ENCODE measurements at places on chromosomes 3 and 15.

- peak; percentile 69 for DNase-seq
These were observed at the start of gene KLHL6 for GRCh38 chr3:183555541-183556081. Gene KLHL6, minus strand, starts transcription at chr3:183555706. Its CDS starts 53 bp downstream, at chr3:183555653.

DNA sequence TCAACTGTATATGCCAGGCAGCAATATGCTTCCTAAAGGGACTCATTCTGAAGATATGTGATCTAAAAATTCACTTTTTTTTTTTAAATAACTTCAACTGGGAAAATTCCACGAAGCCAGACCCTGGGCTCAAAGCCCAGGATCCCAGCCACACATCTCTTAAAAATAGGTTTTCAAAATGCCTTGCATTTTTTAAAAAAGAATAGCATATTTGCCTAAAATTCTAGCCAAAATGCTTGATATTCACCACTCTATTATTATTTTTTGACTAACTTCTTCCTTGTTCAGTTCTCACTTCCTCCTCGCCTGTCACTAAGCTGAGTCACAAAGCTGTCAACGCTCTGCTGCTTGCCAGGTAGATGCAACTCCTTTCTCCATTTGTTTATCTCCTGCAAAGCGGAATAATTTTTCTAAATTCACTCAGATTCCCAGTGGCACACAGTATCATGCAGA, 28.0 kb upstream of the VGLL4 start:
- DNase-seq = no peak

- no peak for DNase-seq
These were observed 106.8 kb downstream of the HHLA2 start for GRCh38 chr3:108403198-108403597.

DNA sequence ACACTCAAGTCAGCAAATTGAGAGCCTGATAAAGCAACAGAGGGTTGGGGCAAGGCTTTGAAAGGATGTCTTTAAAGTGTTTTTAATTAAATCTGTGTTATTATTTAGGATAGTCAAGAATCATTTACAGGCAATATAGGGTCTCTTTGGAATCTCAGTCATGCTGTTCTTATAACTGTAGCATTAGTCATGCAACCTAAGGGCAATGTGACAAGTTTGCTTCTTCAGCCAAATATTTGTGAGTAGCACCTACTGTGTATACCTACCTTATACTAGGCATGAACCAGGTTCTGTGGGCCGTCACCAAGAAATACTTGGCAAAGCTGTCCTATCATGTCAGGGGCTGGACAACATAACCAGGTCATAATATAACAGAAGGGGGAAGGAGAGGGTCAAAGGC, 184.6 kb upstream of the TRIM42 start:
- DNase-seq = no peak

DNA sequence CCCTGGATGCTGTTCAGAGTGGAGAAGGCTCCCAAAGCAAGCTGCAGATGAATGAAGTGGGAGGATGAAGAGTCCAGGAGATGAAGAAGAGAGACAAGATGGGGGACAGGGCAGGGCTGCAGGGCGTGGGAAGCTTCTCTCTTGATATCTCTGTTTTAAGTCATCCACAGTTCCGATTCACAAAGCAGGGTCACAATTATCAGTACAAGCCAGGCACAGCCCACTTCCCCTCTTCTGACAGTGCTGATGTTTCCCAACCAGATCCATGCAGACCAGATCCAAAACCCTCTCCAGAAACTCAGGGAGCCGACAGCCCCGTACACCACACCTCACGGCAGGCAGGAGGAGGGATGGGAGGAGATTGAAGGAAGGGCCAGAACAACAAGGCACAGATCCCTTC, 31.1 kb downstream of the NTRK3 start:
- no peak for DNase-seq

DNA sequence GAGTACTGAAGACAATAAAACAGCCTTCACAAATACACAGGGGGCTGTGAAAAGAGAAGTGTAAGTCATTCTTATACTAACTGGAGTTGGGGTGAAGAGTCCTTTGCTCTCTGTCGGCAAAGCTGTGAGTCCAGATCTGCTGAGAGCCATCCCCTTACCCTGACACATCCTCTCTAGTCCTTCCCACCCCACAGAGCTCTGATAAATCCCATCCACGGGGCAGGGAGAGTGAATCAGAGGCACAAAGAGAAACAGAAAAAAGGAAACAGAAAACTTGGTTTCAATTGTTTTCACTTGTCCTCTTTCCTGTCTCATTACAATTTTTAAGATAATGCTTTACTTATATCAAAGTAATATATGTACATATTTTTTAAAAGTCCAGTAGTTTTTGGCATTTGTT, 18.2 kb upstream of the ZNF639 start:
- no peak for DNase-seq

DNA sequence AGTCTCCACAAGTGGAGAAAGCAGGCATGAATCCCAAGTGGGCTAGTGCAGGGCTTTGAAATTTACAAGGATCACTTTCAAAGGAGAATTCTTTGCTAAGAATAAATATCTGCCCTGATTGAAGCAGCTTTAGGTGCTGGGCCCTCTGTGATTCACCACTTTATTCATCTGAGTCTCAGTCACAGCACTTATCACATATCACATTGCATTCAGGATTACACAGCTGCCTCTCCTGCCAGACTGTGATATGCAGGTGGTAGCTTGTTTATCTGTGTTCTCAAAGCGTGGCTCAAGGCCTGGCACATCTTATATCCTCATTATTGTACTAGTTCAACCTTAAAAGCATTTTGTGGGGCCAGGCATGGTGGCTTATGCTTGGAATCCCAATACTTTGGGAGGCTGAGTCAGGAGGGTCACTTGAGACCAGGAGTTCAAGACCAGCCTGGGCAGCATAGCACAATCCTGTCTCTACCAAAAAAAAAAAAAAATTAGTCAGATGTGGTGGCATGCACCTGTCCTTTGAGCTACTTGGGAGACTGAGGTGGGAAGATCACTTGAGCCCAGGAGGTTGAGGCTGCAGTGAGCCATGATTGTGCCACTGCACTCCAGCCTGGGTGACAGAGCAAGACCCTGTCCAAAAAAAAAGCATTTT, 156.9 kb upstream of the EIF1B start:
- DNase-seq = no peak

GRCh38 chr3:29991198-29991597, 615.2 kb upstream of the TGFBR2 start:
- DNase-seq = no peak

DNA sequence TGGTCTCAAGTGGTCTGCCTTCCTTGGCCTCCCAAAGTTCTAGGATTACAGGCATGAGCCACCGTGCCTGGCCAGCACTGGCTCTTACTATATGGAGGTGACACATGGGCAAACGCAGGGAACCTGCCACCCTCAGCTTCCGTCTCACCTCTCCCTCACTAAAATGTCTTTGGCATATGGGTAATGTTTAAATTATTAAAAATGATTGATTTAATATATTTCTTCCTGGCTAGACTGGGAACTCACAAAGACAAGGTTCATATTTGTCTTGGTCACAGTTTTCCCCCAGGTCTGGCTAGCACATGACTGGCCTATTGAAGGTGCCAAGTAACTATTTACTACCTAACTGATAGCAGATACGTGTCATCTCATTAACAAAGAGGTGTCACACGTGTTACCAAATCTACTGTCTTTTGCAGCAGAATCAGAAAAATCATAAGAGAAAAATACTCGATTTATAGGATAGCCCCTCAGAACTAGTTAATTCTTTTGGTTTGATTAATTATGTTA, 48.2 kb downstream of the SYNM start:
- no peak for DNase-seq

- no peak for DNase-seq
These were observed 136.8 kb downstream of the SNRPN start for GRCh38 chr15:25091421-25092158.

- DNase-seq = no peak
These were observed 12.1 kb downstream of the SLC4A7 start for GRCh38 chr3:27471923-27472550.

GRCh38 chr15:63374686-63375520, 6.7 kb downstream of the CA12 start:
- DNase-seq = no peak

GRCh38 chr3:188791311-188791710, 380.5 kb upstream of the TPRG1 start:
- no peak for DNase-seq

DNA sequence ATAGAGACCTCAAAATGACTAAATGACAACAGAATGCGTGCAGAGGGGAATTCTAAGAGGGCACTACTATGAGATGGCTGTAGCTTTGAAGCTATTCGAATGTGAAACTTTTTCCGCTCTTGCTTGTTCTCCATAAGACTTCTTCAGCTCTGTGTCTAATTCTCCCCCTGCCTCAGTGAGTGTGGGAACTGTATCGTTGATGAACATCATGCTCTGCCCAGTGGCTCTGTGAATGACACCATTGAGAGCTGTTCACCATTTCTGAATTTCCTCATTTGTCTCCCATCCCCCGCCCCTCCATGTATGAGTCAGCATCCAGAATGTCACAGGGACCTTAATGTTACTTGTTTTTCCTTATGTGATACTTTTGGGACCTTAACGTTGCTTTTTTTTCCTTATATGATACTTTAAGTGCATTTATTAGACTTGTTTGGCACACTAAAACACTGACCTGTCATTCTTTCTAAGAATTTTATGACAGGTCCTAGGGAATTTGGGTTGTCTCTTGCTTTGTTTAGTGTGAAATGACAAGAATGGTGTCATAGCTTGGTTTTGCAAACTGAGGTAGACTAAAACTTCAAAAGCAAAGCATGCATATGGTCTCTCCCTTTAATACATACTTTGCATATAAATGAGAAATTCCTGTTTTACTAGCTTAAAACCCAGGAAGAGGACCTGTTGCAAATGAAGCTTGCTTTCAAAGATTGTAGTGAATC, 99.6 kb downstream of the FNDC3B start:
- DNase-seq = no peak

- no peak for DNase-seq
These were observed 25.1 kb downstream of the STIMATE start for GRCh38 chr3:52872245-52872644.

- DNase-seq = peak; percentile 71
These were observed at the start of gene B3GNT5 for GRCh38 chr3:183252973-183253527. Gene B3GNT5, plus strand, starts transcription at chr3:183253253. Its CDS starts 16,546 bp downstream, at chr3:183269799.

- no peak for DNase-seq
These were observed 20.3 kb downstream of the PLSCR2 start for GRCh38 chr3:146449076-146449475.

DNA sequence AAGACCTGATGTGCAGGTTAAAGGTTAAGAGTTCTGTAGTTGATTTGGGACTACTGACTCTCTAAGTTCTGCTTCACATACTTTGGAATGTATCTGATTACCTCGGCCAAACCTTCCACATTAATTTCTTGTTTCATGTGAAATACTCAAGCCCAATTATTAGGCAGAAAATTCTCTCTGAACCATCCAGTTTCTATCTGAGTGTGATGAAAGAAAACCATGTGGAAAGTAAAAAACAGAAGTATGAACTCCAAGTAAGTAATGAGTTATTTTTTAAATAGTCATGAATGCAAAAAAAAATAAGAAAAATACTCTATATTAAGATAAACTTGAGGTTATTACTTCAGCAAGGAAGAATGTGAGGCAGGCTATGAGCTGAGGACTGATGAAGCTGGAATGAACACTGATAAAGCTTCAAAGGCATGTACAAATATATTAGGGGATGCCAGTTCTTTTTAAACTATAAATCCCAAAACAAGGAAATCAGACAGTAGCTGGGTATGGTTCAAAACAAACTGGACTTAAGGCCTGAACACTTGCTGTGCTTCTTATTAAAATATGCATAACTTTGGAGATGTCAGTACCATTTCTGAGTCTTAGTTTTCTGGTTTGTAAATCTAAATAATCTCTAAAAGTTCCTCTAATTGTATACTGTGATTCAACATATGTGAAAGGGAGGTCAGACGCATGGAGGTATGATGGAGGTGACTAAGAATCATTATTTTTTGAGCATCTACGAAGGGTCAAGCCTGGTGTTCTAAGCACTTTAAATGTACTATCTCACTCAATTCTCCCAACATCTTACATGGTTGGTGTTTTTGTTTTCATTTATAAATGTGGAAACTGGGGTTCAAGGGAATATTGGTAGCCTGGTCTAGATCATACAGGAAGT, 59.6 kb downstream of the COL6A6 start:
- DNase-seq = no peak
